ENCODE measurements at places on chromosomes 5 and 9. TPM values are rescaled to one million over a fixed set of nuclear protein-coding genes. Genes with fewer than 3 reads are reported as not detected.

Gene MLANA
- not detected for total RNA-seq

Gene SLC9A3
- 3.0 TPM for total RNA-seq

Gene ASTN2
- 2.5 TPM for total RNA-seq

Gene ZBTB26
- 9.9 TPM for total RNA-seq

Gene TAF11L5
- not detected for total RNA-seq

Gene C7
- total RNA-seq, result not detected

Gene TEK
- total RNA-seq, result not detected

Gene FGF1
- total RNA-seq, result 0.08 TPM

Gene OR1Q1
- not detected for total RNA-seq

Gene CARTPT
- not detected for total RNA-seq

Gene SLC23A1
- total RNA-seq, result 1.5 TPM

Gene BAAT
- total RNA-seq, result 0.08 TPM

Gene AP3B1
- total RNA-seq, result 40.9 TPM

Gene SIL1
- 28.6 TPM for total RNA-seq

All from activated T-helper 1 cell treated with anti-CD3 and anti-CD28 coated beads, Interleukin-12 subunit alpha, Interleukin-12 subunit beta, Interleukin-2, Interleukin-4 antibody, amounts not matched to agents 30 ng/mL and 10 ng/mL and 1 ng/mL, durations not matched to agents 14 hours and 24 hours and 36 hours (primary cell).